ENCODE measurements at places on chromosomes 2 and 18.

GRCh38 chr2:43075811-43076585, 150.4 kb downstream of the ZFP36L2 start:
- DNase-seq: no peak

DNA sequence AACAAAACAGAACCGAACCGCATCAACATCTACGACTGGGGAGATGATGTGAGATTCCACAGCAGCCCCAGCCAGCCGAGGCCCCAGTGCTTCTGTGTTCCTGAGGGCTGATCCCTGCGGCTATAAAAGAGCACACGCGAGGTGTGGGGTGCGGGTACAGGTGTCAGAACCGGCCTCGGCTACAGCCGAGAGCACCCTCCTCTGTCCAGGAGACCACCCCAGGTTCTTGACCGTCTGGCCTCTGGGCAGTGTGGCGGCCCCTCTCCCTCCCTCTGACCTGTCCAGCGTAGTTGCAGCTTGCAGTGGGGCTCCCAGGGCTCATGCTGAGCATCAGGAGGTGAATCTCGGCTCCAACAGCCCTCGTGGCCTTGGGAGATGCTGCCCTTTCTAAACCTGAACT, 23.7 kb downstream of the RTP5 start:
- no peak for DNase-seq

GRCh38 chr2:152071092-152071491, 27.8 kb downstream of the CACNB4 start:
- no peak for DNase-seq

GRCh38 chr18:69217196-69218000, 183.3 kb upstream of the DOK6 start:
- no peak for DNase-seq

- DNase-seq: no peak
Observed at GRCh38 chr2:216735086-216735485, 39.7 kb upstream of the IGFBP5 start.

DNA sequence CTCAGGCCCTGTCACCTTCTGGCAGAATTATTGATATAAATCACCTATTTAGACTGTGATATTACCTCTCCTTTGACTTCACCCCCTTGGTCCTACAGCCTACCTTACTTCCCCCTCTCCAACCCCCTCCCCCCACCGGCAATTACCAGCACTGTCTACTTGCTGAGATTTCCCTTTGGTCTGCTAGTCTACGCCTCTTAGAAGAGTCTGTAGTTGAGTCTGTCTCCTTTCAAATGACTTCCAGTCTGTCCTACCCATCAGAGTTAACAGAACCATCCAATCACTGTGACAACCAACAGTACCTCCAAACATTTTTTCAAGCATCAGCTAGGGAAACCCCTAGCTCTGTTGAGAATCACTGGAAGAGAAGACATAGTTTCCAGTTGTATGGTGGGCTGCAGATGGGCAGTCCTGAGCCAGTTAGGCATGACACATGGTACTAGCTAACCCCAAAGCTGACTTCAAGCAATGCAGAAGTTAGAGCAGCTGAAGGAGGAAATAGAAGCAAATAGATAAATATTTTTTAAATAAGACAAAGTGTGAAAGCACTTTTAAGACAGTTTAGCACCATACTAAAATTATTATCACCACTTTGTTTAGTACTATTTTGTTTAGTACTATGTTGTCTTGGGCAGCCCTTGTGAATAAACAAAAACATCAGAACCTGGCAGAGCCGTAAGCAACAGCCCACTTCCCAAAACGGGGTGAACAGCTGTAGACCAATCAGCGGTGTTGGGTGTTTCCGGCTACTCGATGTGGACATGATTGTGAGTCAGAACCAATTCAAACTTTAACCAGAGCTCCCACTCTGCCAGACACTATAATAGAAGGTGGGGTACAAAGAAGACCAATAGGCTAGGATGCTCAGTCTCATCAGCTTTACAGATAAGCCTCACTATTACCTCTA, 2.7 kb upstream of the ASNSD1 start:
- DNase-seq: no peak

DNA sequence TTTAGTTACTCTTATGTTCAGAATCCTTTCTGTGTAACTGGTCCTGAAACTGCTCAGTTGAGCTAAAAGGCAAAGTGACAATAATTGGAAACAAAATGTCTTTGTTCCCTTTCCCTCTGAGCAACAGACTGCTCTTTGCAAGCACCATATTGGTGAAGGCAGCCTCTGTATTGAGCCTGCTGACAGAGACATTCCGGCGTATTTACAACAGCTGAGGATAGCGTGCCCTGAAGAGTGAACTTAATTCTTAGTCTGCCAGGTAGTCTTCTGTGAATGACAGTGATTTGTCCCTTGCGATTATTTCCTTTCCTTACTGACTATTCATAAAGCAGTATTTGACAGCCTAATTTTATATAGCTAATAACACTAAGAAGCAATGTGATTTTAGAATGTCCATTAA, 239.1 kb downstream of the CPS1 start:
- no peak for DNase-seq

DNA sequence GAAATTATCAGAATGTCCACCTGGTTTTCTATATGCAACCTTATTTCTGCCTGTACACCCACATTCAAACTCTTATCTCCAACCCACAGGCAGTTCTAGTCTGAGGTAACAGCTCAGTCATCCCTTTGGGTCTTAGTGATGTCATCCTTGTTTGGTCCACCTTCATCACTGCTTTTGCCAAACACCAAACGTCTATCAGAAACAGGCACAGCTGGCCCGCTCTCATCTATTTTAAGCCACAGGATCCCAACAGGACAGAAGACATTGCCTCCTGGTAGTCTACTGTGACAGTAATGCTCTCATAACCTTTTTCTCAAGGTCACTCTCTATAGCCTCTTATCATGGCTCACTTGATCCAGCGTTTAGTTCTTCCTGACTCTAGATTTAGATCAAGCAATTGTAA, 99.0 kb upstream of the CHAC2 start:
- DNase-seq: no peak

All from stimulated activated CD4-positive, alpha-beta T cell treated with anti-CD3 and anti-CD28 coated beads, Interleukin-4, amount 100 ng/mL, for 24 hours (primary cell).